ENCODE measurements at places on chromosomes 13 and 19.
A peak's percentile ranks its signal among the peaks of the same experiment; 100 is the strongest.

GRCh38 chr13:92513672-92514071 is 712.9 kb upstream of the GPC6 start:
- DNase-seq, result no peak

- DNase-seq, result no peak
Observed at GRCh38 chr19:43311706-43312105, 41.8 kb upstream of the CD177 start.

- no peak for DNase-seq
Observed at GRCh38 chr19:45592366-45592765, 7.8 kb upstream of the OPA3 start.

GRCh38 chr19:46450737-46451136 is 20.6 kb downstream of the PNMA8A start:
- DNase-seq, result no peak

DNA sequence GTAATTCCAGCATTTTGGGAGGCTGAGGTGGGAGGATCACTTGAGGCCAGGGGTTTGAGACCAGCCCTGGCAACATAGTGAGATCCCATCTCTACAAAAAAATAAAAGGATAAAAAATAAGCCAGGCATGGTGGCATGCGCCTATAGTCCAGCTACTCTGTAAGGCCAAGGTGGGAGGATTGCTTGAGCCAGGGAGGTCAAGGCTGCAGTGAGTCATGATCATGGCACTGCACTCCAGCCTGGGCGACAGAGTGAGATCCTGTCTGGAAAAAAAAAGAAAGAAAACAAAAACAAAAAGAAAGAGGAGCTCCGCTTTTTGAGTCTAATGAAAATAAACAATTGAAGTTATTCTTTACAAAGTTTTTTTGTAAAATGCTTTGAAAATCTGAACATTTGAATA is 326.2 kb downstream of the GPC5 start:
- no peak for DNase-seq

- DNase-seq, result no peak
Observed at GRCh38 chr13:84684804-84685203, 802.5 kb upstream of the SLITRK1 start.

GRCh38 chr19:8238251-8238650 is 29.1 kb downstream of the CERS4 start:
- DNase-seq, result no peak

GRCh38 chr13:111531505-111531904 is 211.1 kb downstream of the TEX29 start:
- DNase-seq, result no peak

DNA sequence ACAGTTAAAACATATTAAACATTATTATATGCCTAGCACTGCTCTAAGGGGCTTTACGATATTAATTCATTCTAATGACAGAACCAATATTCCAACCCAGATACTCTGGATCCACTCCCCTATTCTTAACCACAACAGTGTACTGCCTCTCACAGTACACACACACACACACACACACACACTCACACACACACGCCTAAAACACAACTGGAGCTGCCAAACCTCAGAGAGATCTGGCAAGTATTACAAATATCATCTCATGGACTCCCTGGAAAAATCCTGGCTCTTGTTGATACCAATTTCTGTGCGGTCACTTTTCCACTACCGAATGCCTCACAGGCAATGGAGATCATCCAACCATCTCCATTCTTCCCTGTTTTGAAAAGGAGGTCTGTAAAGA is 1.3 kb downstream of the ZNF780A start:
- peak; percentile 23 for DNase-seq

- no peak for DNase-seq
Observed at GRCh38 chr19:33667141-33667650, 45.4 kb downstream of the CHST8 start.

DNA sequence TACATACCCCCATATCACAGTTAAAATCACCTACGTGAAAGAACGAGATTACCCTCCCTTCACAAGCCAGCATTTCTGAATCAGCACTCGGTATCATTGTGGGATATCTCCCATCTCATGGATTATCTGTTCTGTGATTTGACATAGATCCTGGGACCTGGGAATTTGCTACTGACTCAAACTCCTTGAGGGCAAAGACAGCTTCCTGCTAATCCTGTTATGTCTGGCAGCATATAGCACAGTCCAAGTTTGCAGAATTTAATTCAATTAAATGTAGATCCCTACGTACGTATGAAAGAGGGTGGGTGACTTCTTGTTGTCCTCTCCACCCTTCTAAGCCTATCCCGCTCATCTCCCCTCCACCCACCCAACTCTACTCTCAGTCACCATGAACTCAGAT is 476.5 kb downstream of the KLF5 start:
- DNase-seq, result no peak

DNA sequence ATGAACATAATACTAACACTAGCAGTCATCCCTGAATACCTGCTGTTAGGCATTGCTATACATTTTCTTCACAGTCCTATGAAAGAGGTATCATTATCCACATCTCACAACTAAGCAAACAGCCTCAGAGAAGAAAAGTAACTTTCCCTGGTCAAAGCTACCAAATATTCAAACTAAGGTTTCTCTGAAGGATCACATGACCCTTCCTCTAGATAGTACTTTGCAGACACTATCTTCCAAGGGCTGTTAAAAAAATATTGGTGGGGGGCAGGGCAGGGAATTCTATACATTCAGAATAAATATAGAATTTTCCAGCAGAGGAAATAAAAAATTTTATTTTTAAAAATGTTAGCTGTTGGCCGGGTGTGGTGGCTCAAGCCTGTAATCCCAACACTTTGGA is 3.1 kb downstream of the SLC25A30 start:
- DNase-seq, result no peak

GRCh38 chr19:17114414-17114831 is 38.8 kb downstream of the MYO9B start:
- no peak for DNase-seq

- no peak for DNase-seq
Observed at GRCh38 chr13:90974249-90974975, 373.1 kb upstream of the MIR17HG start.

GRCh38 chr19:49843265-49843664 is 7.7 kb upstream of the PTOV1 start:
- DNase-seq, result no peak

DNA sequence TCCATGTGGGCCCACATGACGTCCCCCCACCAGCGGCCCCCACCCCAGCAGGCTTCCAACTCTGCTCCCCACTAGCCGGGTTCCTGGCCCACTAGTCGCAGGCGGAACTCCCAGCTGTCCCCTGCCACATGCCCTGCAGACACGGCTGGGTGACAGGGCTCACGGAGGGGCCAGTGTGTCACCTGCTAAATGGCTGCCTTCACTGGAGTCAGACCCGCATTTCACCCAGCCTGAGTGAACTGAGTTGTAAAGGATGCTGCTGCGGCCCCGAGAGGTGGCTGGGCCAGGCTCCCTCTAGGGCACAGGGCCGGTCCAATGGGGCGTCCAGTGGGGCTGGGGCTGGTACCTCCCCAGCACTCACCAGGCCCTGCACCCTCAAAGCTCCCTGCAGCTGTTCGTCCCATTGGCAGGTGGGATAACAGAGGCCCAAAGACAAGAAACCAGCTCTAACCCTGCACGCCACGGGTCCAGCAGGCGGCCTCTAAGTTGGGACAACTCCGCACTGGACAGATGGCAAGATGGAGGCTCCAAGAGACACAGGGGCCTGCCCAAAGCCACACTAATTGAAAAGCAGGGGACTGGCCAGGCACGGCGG is 3.2 kb downstream of the LMNB2 start:
- DNase-seq, result no peak

DNA sequence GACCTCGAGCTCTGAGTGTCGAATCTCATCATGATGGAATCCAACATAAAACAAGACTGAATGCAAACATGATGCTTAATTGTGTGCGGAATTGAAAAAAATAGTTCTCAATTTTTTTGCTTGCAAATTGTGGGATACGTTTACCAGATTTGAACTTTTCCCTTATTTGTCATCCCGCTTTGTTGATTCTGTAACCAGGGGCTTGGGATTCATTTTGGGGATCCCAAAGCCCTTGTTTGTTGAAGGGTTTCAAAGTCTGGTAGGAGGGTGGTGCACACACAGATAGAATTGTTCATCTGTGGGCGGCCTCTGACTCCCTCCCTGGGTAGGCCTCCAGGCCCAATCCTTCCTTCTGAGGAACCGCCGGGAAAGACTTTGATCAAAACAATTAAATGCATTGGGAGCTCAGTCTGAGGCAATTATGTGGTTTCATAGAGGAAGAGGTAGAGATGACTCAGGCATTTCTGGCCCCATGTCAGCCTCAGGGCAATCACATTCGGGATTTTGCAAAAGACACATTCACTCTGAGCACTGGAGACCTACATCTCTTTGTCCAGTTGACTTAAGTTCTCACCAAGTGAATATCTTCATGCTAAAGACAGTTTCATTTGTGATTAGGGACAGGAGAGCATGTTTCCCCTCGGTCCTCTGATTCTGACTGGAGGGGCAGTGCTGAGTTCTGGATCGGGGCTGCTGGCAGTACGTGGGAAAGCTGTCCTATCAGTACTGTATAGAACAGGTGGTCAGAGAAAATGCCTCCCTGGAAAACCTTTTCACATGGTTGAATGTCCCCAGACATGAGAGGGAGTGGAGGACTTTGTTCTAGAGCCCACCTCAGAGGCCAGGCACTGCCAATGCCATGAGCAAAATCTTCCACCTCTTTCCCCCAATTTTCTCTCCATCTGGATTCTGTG is 27.8 kb upstream of the IGFL4 start:
- DNase-seq, result no peak

- no peak for DNase-seq
Observed at GRCh38 chr13:98892821-98893220, 85.0 kb downstream of the DOCK9 start.

- no peak for DNase-seq
Observed at GRCh38 chr13:21583478-21583877, 20.5 kb downstream of the MICU2 start.

GRCh38 chr19:8552810-8553209 is 24.4 kb downstream of the MYO1F start:
- DNase-seq, result no peak

- DNase-seq, result no peak
Observed at GRCh38 chr13:30866677-30867076, 39.4 kb upstream of the MEDAG start.

DNA sequence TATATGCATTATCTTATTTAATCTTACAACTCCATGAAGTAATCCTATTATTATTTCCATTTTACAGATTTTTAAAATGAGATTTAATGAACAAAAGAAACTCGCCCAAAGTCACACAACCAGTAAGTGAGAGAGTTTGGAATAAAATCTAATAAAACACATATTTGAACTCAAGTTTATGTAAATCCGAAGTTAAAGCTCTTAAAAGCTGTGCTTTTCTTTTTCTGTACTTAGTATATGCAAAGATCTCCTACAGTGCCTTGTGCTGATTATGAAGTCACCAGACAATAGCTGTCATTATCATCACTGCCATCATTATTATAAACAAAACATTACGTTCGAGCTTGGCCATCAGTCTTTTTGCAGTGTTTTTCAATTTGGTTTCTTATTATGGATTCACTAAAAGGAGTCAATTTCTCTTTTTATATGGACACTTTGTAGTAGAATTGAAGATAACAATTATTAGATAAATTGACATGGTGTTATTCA is 29.7 kb upstream of the ENOX1 start:
- DNase-seq, result no peak

GRCh38 chr13:109331898-109332297 is 454.5 kb downstream of the IRS2 start:
- no peak for DNase-seq

DNA sequence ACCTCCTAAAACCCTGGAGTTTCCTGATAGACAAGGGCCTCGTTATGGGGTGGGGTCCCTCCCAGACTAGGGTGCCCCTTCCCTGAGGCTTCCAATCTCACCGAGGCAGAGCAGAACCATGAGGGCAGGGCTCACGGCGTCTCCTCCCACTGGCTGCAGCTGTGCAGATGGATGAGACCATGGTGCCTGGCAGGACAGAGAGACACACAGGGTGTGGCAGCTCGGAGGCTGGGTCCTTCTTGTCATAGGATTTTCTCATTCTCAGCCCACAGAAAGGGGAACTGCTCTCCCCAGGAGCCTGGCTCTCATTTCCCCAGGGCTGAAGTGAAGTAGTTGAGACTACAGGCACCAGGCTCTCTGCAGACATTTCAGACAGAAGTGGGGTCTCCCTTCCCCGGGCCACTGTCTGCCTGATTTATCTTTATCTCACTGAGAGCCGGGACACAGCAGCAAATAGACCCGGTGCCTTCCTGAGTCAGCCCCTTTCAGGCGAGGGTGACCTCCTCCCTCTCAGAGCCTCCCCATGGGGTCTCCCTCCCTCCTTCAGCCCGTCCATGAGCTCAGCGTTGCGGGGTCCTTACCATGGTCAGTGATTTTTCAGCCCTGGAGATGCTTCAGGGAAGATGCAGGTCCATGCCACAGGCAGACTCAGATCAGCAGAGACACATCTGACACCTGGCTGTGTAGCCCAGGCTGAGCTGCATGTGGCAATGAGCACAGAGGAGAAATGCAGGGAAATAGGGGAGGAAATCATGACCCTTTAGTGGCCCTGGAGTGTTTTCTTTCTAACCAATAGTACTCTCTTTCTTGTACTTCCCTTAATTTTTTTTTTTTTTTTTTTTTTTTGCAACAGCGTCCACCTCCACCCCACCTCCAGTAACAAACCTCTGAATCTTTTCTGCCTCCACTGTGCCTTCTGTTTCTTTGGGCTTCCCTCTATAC is at the start of gene LILRA5:
LILRA5 (minus strand) TSS at position 731 of the 942 bp plus-strand sequence; CDS start at position 584, 147 bp downstream.
- DNase-seq, result peak; percentile 30

- no peak for DNase-seq
Observed at GRCh38 chr19:48751845-48752495, 471 bp downstream of the FUT1 start.

- DNase-seq, result no peak
Observed at GRCh38 chr19:15419413-15420025, 731 bp upstream of the AKAP8L start.

DNA sequence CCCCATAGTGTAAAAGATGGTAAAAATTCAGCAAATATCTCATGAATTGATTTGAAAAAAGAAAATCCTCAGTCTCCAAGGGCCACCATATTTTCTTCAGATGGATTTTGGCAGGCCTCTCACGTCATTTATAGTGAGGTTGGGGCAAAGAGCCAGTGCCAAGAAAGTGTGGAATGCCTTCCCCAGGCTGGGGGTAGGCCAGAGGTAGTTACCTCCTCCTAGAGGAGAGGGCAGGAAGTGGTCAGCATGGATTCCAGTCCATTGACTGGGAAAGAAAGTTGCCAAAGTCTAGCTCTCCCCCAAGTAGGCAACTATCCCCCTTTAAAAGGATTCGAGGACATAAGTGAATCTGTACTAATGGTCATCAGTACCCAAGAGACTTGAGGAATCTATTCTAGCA is 68.4 kb upstream of the KCTD4 start:
- no peak for DNase-seq

GRCh38 chr13:110340812-110341444 is 33.8 kb downstream of the COL4A2 start:
- DNase-seq, result peak; percentile 33

- DNase-seq, result no peak
Observed at GRCh38 chr13:29961036-29961670, 110.7 kb upstream of the UBL3 start.
